ENCODE measurements at places on chromosomes 7 and 10. TPM values are rescaled to one million over a fixed set of nuclear protein-coding genes. Genes with fewer than 3 reads are reported as not detected.

GRCh38 chr10:17058093-17058492 lies 71.5 kb downstream of the CUBN start:
- H3K27ac ChIP-seq: no peak overlapping the region
- H3K27me3 ChIP-seq: no peaks in the 10 kb centered on the region
- no peak overlapping the region for H3K4me3 ChIP-seq
- peaks cover 15% of the 10 kb centered on the region for H3K4me1 ChIP-seq
- no peaks in the 10 kb centered on the region for H3K36me3 ChIP-seq

GRCh38 chr10:112723876-112724275 lies 226.2 kb upstream of the TCF7L2 start:
- H3K27ac ChIP-seq: no peak overlapping the region
- no peak for DNase-seq
- H3K36me3 ChIP-seq: no peaks in the 10 kb centered on the region
- H3K27me3 ChIP-seq: no peaks in the 10 kb centered on the region
- H3K4me3 ChIP-seq: no peak overlapping the region

- no peaks in the 10 kb centered on the region for H3K36me3 ChIP-seq
- H3K27ac ChIP-seq: no peak overlapping the region
- no peaks in the 10 kb centered on the region for H3K4me1 ChIP-seq
- H3K27me3 ChIP-seq: no peaks in the 10 kb centered on the region
These were observed 10.9 kb downstream of the OR9A2 start for GRCh38 chr7:143015926-143016490.

GRCh38 chr7:55502124-55502857 lies 70.0 kb downstream of the VOPP1 start:
- no peaks in the 10 kb centered on the region for H3K27me3 ChIP-seq
- DNase-seq: no peak
- no peak overlapping the region for H3K27ac ChIP-seq

CFAP69 gene
- polyA plus RNA-seq: 0.68 TPM

MRLN gene
- not detected for polyA plus RNA-seq

GRCh38 chr7:21448974-21449373 lies 21.1 kb downstream of the SP4 start:
- no peak for DNase-seq
- no peak overlapping the region for H3K27ac ChIP-seq
- no peaks in the 10 kb centered on the region for H3K36me3 ChIP-seq
- H3K27me3 ChIP-seq: no peaks in the 10 kb centered on the region

GRCh38 chr10:24723386-24723787 lies 300 bp downstream of the ARHGAP21 start:
- H3K27me3 ChIP-seq: no peaks in the 10 kb centered on the region
- H3K27ac ChIP-seq: peak overlapping the region; percentile 99
- H3K4me3 ChIP-seq: peak overlapping the region; percentile 86
- peaks cover 4% of the 10 kb centered on the region for H3K36me3 ChIP-seq
- H3K4me1 ChIP-seq: peaks cover 25% of the 10 kb centered on the region
- no peak for DNase-seq

DNA sequence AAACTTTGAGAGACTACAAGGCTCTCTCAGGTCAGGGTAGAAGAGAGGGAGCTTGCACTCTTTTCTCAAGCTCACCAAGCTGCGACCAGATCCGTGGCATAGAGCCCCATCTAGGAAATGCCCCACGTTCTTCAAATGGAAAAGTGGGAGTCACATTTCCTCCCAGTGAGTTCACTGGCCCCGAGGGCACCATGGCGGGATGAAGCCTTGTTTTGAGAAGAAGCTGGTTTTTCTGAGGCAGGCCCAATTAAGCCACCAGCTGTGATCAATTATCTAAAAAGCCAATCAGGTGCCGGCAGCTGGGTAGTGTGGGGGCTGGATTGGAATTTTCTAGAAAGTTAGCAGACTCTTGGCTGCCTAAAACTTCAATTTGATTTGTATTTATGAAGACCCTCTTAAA lies 101.4 kb downstream of the ZNF365 start:
- no peak for DNase-seq
- peaks cover 18% of the 10 kb centered on the region for H3K27me3 ChIP-seq
- H3K4me1 ChIP-seq: no peaks in the 10 kb centered on the region
- no peaks in the 10 kb centered on the region for H3K36me3 ChIP-seq
- H3K27ac ChIP-seq: no peak overlapping the region

CABCOCO1 gene
- 0.15 TPM for polyA plus RNA-seq

ZPBP gene
- polyA plus RNA-seq: not detected

RAMP3 gene
- 65.3 TPM for polyA plus RNA-seq

- no peak for DNase-seq
- no peak overlapping the region for H3K27ac ChIP-seq
These were observed 201.0 kb upstream of the PTN start for GRCh38 chr7:137544453-137545058.

DNA sequence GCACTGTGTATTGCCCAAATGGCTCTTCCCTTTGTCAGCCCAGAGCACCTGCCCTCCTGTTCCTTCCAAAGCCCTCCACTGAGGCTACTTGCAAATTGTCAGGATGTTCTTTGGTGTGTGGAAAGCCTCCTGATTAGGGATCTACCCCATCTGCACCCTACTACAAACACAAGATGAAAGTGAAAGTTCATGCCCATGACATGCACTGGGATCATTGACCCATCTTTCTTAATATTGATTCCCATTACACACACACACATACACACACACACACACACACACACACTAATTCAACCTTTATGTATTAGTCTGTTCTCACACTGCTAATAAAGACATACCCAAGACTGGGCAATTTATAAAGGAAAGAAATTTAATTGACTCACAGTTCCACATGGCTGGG lies 213.7 kb upstream of the IGFBP3 start:
- H3K27ac ChIP-seq: no peak overlapping the region
- H3K27me3 ChIP-seq: no peaks in the 10 kb centered on the region
- no peak for DNase-seq
- H3K4me3 ChIP-seq: no peak overlapping the region
- no peaks in the 10 kb centered on the region for H3K36me3 ChIP-seq
